ENCODE measurements at places on chromosomes 2 and 18.

DNA sequence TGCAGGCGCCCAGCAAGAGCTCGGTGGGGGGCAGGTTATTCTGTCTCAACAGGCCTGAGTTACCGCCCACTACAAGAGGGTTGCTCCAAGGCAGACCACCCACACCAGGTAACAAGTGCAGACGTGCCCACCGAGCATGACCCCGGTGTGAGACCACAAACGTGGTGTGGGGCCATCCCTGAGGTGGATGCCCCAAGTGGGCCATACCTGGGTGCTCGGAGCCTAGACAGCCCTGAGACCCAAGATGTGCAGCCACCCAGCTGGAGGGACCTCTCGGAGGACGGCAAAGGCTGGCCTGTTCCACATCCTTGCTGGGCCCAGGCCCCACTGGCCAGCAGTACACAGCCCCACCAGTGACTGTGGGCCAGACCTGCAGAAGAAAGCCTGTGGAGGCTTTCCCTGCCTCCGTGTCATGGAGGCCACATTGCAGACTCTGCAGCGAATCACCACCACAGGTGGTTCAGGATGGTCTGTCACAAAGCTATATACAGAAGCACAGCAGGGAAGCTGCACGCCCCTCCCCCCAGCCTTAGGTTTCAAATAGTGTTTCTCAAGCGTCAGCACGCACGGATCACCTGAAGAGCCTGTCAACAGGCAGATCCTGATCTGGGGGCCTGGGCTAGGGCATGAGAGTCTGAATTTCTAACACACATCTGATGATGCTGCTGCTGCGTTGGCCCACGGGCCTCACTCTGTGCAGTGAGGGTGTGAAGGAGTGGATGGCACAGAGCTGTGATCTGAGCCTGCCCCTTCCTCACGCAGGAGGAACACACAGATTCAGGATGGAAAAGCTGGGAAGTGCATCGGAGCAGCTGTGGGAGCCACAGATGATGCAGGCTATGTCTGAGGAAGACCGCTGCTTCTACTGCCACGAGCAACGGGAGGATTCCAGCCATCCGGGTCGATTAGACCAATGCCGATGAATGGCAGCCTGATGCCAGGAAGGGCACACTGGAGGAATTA, 96.8 kb downstream of the UXS1 start:
- no peak for DNase-seq

DNA sequence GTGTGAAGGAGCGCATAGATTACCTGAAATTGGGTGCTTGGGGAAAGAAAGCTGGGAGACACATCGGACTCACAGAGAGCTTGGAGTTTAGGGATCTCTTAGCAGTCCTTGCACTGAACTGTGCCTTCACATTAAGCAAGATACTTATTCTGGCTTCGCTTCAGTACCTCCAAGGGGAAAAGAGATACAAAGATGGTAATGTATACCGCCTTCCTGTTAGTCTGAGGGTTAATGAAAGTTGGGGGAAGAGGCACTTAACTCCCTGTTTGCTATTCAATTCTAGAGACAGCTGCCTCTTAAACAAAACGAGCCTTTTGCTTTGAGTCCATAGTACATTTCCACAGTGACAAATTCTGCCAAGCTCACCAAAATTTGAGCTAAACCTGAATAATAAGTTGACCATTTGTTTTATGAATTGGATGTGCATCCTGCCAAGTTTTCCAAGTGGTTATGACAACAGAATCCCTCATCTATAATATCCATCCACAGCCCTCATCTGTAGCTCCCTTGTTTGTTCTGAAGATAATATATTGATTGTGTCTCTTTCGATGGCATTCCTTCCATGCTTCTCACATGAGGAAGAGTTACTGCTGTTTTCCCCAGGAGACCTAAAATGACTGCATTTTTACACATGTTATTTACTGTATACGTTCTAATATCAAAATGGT, 287.1 kb upstream of the ATP5MC3 start:
- no peak for DNase-seq

GRCh38 chr2:27160191-27160590, 11.4 kb downstream of the TCF23 start:
- no peak for DNase-seq

DNA sequence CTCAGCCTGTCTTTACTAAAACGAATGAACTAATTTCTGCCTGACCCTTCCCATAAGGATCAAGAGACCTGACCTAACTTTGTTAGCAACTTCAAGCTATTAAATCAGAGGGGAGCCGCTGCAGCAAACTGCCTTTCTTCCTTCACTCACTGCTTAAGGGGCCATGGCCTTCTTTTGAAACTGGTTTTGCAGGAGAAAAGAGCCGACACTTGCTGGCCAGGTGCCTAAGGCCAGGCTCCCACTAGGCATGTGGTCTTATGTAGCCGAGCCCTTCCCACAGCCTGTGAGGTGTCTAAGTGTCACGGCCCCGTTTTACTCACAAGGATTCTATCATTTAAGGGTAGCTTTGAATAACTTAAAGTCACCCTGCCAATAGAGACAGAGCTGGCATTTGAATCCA, 130.8 kb downstream of the ZNF236 start:
- no peak for DNase-seq

GRCh38 chr2:63977904-63978303, 41.3 kb downstream of the VPS54 start:
- no peak for DNase-seq

- DNase-seq, result no peak
Measured at GRCh38 chr2:46555011-46555410, 75.6 kb downstream of the TMEM247 start.

DNA sequence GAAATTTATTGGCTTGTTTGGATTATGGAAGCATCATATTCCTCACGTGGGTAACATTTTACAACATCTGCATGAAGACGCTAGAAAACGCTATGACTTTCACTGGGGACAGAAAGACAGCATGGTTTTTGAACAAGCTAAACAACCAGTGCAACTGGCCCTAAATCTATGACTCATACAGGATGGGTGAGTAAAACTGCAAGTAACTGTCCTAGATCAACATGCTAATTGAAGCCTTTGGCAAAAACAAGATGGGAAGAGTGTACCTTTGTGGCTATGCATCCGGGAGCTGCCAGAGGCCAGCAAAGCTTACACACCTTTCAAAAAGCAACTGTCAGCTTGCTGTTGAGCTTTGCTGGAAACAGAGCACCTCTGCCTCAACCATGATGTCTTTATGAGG, 1096.0 kb upstream of the DDX18 start:
- DNase-seq, result no peak

GRCh38 chr18:48554610-48555400, 16.0 kb downstream of the CTIF start:
- DNase-seq, result no peak

DNA sequence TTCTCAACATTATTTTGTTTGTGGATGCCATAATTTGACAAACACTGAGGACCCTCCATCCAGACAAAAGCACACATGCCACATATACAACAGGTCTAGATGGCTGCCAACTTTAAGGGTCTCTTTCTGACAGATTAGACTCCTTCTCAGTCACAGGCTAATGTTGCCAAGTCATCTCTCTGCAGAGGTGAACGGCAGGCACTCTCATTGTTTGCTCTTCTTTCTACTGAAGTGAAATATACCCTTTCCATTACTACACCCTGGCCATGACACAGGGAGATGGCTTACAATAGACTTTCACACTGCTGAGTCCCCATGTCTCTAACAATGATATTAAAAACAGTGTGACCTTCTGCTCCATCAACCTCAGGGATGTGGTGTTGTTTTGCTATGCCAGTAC, 47.5 kb upstream of the ZNF397 start:
- no peak for DNase-seq

GRCh38 chr18:49980896-49981295, 167.6 kb upstream of the ACAA2 start:
- DNase-seq, result no peak

GRCh38 chr2:109188496-109188890, 59.5 kb downstream of the SH3RF3 start:
- DNase-seq, result no peak

GRCh38 chr2:127680706-127681287, 5.5 kb upstream of the LIMS2 start:
- DNase-seq, result no peak

- DNase-seq, result no peak
Measured at GRCh38 chr2:119123389-119123788, 35.2 kb downstream of the C1QL2 start.

DNA sequence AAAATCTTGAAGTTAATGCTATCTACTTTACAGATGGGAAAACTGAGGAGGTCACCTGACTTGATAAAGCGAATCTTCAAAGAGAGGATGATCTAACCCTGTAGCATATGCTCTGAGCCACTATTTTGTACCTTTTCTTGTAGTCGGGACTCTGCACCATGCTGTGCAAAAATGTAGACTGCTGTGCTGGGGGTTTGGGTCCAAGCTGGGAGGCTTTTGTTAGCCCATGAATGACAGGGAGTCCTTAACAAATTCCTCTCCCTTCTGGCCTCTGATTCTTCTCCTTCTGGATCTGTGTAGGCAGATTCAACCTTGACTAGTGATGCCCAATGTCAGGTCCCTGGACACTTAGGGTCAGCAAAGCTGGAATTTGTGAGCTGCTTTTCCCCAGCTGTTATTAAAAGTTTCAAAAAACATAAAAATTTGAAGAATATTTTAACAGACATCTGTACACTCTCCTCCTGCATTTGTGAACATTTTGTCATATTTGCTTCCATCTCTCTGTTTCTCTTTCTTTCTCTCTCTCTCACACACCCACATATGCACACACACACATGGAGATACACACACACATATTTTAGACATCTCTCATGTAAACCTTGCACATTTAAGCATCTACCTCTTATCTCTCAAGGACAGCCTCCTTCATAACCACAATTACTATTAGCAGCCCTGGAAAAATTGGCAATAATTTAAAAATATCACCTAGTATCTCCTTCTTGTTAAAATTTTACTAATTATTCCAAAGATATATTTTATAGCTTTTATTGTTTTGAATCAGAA, 335.0 kb upstream of the TRIB2 start:
- no peak for DNase-seq

DNA sequence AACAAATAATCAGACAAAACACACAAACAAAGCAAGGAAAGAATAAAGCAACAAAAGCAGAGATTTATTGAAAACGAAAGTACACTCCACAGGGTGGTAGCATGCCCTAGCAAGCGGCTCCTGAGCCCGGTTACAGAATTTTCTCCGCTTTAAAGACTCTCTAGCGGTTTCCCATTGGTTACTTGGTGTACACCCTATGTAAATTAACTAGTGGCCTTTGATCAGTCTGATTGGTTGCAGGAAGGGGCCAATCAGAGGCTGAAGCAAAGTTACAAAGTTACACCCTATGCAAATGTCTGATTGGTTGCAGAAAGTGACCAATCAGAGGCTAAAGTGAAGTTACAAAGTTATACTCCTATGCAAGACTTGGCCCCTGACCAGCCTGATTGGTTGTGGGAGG, 242.9 kb downstream of the LDLRAD4 start:
- DNase-seq, result no peak

DNA sequence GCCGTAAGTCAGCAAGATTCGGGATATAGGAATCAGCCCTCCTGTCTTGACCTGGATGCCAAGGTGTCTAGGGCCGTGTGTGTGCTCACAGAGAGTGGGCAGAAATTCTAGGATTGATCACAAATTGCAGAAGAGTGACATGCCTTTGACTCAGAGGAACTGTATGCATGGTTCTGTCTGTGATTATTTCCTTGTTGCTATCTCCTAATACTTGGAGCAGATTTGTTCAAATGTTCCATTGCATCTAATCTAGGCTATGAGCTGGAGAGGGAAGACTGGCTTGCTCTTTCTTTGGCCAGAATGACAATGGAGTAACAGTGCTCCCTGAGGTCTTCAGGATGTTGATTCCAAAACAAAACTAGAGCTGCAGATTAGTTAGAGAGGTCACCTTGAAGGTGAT, 115.0 kb downstream of the EN1 start:
- no peak for DNase-seq

DNA sequence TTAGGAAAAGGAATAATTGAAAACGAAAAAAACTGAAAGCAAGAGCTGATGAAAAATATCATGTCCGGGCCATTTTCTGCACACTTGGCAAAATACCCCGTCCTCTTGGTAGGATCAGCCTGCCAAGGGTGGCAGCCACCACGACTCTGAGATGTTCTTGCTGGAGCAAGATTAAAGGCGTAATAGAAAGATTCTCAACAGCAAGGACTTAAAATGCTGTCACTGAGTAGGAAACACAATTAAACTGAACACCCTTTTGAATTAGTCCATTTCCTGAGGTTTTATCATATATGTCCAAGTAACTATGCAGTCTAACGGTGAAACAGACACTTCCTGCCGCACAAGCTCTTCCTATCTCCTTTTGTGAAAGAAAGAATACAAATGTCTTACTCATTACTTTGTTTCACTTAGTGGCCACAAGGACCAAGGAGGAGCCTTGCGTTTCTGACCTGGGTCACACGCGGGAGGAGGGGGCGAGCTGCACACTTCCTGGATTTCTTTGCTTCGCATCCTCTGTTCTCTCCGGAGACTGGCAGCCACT, 222.7 kb downstream of the PIEZO2 start:
- DNase-seq, result no peak

- no peak for DNase-seq
Measured at GRCh38 chr2:29767606-29768335, 153.6 kb downstream of the ALK start.

DNA sequence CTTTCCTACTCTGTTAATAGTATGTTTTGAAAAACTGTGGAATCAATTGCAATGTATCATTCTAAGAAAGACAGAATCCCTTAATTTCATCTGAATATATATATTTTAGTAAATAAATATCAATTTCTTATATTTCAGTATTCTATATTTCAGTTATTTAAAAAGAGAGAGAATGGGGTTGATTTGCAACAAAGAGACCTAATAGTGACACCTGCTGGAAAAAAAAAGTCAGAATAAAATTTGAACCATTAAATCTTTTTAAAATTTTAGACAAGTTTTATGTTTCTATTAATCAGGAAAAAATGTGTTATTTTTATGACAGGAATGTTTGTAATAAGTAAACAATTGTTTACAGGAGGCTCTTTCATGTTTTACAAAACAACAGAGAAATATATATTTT, 20.7 kb upstream of the CCNT2 start:
- no peak for DNase-seq

- no peak for DNase-seq
Measured at GRCh38 chr2:112839407-112840067, 3.0 kb upstream of the IL1B start.

DNA sequence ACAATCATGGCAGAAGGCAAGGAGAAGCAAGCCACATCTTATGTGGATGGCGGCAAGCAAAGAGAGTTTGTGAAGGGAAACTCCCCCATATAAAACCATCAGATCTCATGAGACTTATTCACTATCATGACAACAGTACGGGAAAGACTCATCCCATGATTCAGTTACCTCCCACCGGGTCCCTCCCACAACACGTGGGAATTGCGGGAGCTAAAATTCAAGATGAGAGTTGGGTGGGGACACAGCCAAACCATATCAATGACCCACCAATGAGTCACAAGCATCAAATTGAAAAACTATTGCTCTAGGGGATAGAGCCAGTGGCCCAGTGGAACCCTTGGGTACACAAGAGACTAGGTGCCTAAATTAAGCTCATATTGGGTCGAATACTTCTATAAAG, 157.4 kb downstream of the FBXO15 start:
- peak; percentile 26 for DNase-seq

GRCh38 chr2:146068051-146068450, 1548.1 kb upstream of the ZEB2 start:
- DNase-seq, result no peak

Measured in stimulated activated effector memory CD8-positive, alpha-beta T cell treated with anti-CD3 and anti-CD28 coated beads, Interleukin-12 subunit alpha, Interleukin-12 subunit beta, amount 100 ng/mL, for 72 hours (primary cell).